ENCODE measurements at places on chromosomes 4 and X.
A peak's percentile ranks its signal among the peaks of the same experiment; 100 is the strongest.

- DNase-seq: no peak
Measured at GRCh38 chrX:134706138-134706537, 47.9 kb upstream of the PLAC1 start.

- DNase-seq: no peak
Measured at GRCh38 chr4:4831266-4831665, 28.2 kb upstream of the MSX1 start.

- DNase-seq: no peak
Measured at GRCh38 chrX:3697220-3697684, 16.2 kb downstream of the PRKX start.

DNA sequence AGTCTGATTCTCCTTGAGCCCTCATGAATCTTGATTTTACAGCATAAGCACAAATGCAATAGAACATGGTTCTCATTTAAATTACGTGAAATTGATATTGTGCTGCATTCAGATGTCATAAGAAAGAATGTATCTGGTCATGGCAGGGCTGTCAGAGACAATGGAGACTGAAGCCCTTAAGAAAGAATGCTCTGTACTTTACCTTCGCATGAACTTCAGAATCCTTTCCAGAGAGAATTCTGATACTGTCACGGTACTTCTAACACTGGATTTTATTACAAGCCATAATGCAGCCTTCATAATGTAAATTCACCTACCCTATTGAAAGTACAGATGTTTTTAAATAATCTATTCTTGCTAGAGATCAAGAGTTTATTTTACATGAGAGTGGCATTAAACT, 677.9 kb upstream of the ADGRL3 start:
- no peak for DNase-seq

DNA sequence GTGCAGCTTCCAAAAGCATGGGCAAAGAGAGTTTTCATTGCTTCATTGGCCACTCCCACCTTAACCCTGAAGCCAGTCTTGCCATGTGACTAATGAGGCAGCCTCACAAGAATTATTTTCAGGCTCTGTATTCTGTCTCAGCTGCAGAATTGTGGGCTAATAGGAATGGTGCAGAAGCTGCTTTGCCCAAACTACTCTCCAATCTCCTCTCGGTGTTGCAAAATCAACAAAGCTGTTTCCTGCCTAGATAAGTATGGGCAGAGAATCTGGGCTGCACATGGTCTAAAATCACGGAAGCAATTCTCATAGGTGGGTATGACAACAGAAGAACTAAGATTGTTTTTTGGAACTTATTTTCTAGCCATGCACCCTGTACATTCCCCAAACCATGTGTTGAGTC, 31.4 kb downstream of the PPP1R2C start:
- no peak for DNase-seq

DNA sequence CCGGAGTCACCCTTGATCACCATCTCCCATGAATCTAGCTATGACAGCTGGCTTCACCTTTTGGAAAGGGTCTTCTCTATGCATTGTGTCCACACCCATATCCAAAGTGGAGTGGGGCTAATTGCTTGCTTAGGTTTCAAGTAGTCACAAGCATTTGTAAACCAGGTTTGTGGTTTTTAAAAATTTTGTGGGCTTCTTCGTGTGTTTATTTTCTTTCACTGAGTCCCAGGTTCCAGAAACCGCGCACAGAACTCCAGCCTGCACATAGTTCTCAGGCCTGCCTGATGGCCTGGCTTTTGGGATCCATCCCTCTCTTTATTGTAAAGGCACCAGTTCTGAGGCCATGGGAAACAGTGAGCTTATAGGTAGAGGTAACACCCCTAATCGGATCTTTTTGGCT, 70.2 kb upstream of the TLR3 start:
- DNase-seq: no peak

- DNase-seq: peak; percentile 74
Measured at GRCh38 chr4:74109116-74109869, 10.3 kb upstream of the CXCL2 start.

DNA sequence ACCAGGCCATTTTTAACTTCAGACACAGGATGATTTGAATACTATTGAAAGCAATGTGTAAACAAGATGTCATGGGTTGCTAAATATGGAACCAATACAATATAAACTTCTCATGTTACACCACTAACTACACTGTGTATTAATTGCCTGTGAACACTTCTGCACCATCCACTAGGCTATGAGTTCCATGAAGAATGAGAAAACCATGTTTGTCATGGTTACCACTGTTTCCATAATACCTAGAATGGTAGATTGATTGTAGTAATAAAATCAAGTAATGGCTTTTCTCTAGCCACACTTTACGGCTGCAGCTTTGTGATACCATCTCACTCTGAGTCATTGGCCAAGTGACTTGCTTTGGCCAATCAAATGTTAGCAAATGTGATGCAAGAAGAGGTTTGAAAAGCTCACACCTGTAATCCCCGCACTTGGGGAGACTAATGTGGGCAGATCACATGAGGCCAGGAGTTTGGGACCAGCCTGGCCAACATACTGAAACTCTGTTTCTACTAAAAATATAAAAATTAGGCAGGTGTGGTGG, 19.9 kb upstream of the CYBB start:
- no peak for DNase-seq

- DNase-seq: no peak
Measured at GRCh38 chr4:88144866-88145300, 13.6 kb downstream of the ABCG2 start.

GRCh38 chrX:50000937-50001542, 78.6 kb downstream of the CLCN5 start:
- DNase-seq: no peak

GRCh38 chr4:26938516-26938915, 77.9 kb downstream of the STIM2 start:
- no peak for DNase-seq

- no peak for DNase-seq
Measured at GRCh38 chr4:61501812-61502211, 301.7 kb downstream of the ADGRL3 start.

- DNase-seq: no peak
Measured at GRCh38 chr4:44871133-44871532, 144.8 kb upstream of the GNPDA2 start.

- peak; percentile 43 for DNase-seq
Measured at GRCh38 chr4:140851032-140851636, 94.9 kb upstream of the TBC1D9 start.

- peak; percentile 64 for DNase-seq
Measured at GRCh38 chr4:78747475-78747922, 28.7 kb upstream of the BMP2K start.
